Hematopoietic multipotent progenitor cell treated with erythropoietin and hydrocortisone succinate and interleukin-3 and kit ligand, for 15 days (in vitro differentiated cells): ENCODE measurements at places on chromosomes 6 and 20.

DNA sequence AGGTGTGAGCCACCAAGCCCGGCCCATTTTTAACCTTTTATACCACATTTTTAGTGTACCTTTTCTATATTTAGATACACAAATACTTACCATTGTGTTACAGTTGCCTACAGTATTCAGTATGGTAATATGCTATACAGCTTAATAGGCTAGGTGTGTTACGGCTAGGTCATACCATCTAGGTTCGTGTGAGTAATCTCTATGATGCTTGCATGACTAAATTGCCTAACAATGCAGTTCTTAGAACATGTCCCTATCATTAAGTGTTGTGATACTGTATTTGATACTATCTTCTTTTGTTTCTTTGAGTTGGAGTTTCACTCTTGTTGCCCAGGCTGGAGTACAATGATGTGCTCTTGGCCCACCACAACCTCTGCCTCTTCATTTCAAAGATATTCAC, 387.7 kb upstream of the SASH1 start:
- no peak for DNase-seq

GRCh38 chr20:40037511-40037910, 651.5 kb downstream of the MAFB start:
- no peak for DNase-seq

GRCh38 chr20:22389836-22390542, 194.4 kb downstream of the FOXA2 start:
- DNase-seq, result no peak

DNA sequence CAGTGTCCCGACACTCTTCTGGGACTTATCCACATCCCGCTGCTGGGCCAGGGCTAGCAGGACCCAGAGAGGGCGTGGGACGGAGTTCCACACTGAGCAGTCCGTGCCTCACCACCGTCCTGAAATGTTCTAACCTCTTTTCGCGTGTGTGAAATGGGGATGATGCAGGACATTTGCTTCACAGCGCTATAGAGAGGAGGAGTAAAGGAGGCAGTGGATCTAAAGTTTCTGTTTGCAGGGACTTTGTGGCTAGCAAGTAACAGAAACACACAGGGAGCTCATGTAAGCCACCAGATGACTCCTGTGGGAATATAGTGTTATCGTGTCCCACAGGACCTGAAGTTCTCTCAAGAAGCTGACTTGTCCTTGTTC, 634 bp downstream of the ITPA start:
- DNase-seq, result peak; percentile 26

DNA sequence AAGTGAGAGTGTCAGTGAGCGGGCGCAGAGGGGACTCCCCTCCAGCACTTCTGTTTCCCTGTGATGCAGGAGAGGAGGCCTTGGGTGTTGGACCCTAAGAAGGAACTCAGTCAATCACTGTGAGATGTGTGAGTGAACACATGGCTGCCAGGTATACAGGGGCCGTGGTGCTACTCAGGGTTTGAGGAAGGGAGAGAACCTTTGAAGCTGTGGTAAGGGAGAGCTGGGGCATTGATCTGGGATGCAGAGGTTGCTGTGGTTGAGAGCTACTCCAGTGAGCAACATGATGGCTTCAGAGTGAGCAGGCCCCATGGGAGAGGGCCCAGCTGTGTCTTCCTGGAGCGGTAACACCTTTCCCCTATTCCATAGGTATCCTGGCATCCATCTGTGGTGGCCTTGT, 99.2 kb downstream of the SLC22A3 start:
- no peak for DNase-seq

DNA sequence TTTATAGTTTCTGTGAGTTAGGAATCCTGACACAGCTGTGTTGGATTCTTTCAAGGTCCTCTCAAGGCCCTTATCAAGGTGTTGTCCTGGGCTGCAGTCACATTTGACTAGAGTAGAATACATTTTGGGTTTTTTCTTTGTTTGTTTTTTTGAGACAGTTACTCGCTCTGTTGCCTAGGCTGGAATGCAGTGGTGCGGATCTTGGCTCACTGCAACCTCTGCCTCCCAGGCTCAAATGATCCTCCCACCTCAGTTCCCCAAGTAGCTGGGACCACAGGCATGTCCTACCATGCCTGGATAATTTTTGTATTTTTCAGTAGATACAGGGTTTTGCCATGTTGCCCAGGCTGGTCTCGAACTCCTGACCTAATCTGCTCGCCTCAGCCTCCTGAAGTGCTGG, 15.7 kb downstream of the NFYA start:
- DNase-seq, result no peak

GRCh38 chr6:16677458-16677857, 83.8 kb downstream of the ATXN1 start:
- no peak for DNase-seq

DNA sequence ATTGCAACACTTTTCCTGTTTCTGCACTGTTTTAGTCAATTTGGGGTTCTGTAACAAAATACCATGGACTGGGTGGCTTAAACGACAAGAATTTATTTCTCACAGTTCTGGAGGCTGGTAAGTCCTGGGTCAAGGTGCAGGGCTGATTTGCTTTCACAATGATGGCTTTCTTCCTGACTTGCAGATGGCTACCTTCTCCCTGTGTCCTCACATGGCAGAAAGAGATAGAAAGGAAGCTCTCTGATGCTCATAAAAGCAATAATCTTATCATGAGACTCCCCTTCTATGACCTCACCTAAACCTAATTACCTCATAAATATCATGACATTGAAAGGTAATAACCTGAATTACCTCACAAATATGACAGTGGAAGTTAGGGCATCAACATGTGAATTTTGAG, 511.5 kb upstream of the CITED2 start:
- DNase-seq, result no peak

- DNase-seq, result no peak
These were observed 271.0 kb downstream of the ZNF217 start for GRCh38 chr20:53322651-53323050.

DNA sequence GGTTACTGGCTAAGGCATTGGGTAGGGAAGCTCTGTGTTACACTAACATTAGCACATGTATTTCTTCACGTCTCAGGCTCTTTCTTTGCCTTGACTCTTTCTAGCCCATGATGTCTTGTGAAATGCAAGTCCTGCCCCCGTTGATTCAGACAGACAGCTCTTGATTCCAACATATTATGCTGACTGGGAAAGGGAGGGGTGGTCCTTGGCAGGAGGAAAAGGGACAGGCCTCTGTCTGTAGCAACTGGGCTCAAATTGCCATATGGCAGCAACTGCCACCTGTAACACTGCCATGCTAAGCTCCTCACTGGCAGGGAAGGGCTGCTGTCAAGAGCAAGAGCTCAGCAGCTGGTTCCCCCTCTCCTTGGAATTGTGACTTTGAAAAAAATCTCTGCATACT, 5.7 kb upstream of the KCNK15 start:
- DNase-seq, result no peak

GRCh38 chr20:23536328-23536974, 31.8 kb downstream of the CST9L start:
- no peak for DNase-seq

DNA sequence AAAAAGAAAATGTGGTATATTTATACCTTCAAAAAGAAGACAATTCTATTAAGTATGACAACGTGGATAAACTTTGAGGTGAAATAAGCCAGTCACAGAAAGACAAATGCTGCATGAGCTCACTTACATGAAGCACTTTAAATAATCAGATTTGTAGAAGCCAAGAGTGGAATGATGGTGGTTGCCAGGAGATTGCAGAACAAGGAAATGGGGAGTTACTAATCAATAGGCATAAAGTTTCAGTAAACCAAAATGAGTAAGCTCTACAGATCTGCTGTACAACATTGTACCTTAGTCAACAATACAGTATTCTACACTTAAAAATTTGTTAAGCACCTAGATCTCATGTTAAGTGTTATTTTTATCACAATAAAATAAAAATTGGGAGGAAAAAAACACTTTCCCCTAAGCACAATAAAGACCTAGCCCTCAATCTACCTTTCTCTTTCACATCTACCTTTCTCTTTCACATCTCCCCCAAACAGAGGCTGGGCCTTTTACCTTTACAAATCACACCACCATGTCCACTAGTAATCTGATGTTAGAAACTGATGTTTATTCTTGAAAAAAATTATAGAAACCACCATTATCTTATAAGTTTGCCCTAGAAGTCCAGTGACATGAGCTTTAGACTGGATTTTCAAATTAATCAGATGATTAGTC, 73.9 kb downstream of the PKIB start:
- DNase-seq, result no peak

- DNase-seq, result no peak
These were observed 67.8 kb upstream of the RALY start for GRCh38 chr20:33925867-33926266.

DNA sequence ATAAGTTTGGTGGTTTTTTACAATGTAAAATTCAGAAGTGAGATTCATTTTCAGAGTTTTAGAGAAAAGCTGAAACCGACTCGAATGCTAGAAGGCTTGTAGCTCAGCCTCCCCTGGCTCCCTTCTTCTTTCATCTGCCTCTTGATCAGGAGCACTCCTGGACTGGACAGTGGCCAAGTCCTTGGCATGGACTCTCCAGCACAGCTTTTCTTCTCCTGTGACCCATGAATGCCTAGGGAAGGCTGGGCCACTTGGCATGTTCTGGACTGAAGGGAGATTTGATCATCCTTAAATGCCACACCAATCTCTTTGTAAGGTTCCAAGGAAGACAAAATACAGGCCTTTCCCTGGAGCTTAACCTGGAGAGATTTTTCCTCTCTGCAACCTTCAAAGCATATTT, 384.0 kb upstream of the SASH1 start:
- DNase-seq, result no peak

DNA sequence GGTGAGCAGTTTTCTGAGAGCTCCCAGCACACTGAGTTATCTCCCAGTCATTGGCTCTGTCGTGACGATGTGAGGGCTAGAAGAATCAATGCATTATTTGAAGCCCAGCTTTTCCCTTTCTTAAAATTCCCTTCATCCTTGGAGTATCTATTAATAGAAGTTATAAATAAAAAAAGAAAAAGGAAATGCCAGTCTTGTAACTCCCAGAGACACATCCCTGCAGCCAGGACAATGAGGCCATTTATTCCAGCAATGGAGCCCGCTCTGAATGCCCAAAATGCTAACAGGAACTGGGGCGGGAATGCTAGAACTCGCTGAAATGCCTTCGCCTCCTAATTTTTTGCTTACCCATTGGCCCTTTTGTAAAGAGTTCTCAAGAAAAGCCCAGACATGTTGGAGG, 305.8 kb downstream of the TFAP2C start:
- DNase-seq, result no peak

DNA sequence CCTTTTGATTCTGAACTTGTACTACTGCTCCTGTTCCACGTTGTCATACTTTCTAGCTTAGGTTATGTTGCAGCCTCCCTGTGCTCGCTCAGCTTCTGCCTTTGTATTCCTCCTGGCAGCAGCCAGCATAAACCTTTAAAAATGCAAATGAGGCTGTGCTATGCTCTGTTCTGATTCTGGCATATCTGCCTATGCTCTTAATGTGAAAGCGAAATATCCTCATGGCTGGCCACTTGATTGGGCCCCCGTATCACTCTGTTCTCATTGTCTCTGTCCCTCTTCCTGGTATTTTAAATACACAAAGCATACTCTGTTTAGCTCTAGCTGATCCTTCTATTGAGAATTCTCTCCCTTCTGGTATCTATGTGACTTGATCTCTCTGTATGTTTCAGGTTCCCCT, 139.0 kb downstream of the JARID2 start:
- no peak for DNase-seq

GRCh38 chr6:39224011-39224410, 5.3 kb downstream of the KCNK5 start:
- no peak for DNase-seq

DNA sequence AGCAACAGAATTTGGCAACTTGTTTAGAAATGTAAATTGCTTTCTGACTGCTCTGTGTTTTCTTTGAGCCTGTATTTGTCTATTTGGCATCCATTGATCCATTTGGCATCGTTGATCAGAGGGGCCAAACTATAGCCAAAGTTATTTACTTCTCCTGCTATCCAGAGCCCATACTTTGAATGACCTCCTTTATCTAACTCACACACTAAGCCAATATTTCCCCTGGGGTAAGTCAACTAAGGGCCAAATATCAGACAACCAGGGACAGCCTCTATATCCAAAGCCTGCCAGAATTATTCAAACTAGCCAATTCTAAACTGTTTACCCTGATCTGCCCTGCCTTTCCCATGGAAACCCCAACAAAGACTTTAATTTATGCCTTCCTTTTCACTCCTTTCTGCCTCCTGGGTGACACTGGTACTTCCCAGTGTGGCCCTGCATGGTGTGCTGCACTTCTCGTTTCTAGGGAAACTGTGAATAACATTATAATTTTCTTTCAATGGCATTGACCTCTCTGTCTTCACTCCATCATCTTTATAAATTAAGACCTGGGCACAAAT, 19.8 kb upstream of the ZNF184 start:
- DNase-seq, result no peak

- DNase-seq, result no peak
These were observed 25.2 kb upstream of the C20orf204 start for GRCh38 chr20:64010711-64011237.

GRCh38 chr6:79196912-79197311, 37.6 kb downstream of the HMGN3 start:
- DNase-seq, result no peak

GRCh38 chr6:26363882-26364701, 906 bp upstream of the BTN3A2 start:
- DNase-seq, result peak; percentile 27

- DNase-seq, result no peak
These were observed 388.2 kb downstream of the TBC1D32 start for GRCh38 chr6:120945905-120946594.

- no peak for DNase-seq
These were observed 6.7 kb downstream of the PFDN4 start for GRCh38 chr20:54214566-54214965.

DNA sequence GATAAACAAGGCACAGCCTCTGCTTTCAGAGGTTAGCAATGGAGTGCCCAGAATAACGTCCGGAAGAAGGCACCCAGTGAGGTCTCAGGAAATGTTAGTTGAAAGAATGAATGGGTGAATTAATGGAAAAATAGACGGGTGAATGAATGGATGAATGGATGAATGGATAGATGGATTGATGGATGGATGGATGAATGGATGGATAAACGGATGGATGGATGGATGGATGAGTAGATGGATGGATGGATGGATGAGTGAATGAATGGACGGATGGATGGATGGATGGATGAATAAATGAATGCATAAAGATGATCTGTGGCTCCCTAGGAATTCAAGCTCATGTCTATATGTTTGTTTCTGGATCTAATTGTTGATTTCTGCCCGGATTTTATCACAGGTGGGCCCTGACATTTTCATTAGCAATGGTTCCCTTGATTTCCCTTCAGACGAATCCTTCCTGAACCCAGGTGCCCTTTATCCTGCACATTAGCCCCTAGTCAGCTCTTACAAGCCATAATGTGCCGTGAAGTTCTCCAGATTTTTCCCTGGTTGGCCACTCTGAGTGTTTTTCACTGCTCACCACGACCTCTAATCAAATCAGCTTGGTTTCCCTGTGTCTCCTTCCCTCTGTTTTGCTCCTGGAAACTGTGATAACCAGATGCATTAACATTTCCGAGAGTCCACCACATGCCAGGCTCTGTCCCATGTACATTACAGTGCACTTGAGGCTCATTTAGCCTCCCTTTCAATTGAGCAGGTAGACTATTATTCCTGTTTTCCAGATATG, 22.2 kb downstream of the TSHZ2 start:
- no peak for DNase-seq
